ENCODE measurements at places on chromosomes 5 and 9. TPM values are rescaled to one million over a fixed set of nuclear protein-coding genes. Genes with fewer than 3 reads are reported as not detected.

The CDH9 gene
- total RNA-seq: not detected

The IFNA2 gene
- total RNA-seq: not detected

The CCDC183 gene
- total RNA-seq: 0.32 TPM

The TMEM215 gene
- not detected for total RNA-seq

DNA sequence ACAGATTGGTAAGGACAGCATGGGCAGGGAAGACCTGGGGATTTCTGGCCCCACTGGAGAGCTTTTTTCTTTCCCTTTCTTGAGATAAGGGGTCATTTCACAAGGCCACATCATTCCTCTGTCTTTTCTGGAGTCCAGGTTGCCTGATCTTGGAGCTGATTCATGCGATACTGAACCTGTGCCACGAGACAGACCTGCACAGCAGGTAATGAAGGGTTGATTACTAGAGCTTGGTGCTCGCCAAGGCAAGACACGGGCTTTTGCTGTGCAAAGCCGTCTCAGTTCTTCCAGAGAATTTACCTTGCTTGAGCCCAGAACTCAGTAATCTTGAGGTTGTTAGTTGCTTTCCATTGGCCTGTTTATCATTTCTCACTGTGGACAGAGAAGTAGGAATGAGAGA is 39.2 kb downstream of the NUP188 start:
- no peak for DNase-seq

DNA sequence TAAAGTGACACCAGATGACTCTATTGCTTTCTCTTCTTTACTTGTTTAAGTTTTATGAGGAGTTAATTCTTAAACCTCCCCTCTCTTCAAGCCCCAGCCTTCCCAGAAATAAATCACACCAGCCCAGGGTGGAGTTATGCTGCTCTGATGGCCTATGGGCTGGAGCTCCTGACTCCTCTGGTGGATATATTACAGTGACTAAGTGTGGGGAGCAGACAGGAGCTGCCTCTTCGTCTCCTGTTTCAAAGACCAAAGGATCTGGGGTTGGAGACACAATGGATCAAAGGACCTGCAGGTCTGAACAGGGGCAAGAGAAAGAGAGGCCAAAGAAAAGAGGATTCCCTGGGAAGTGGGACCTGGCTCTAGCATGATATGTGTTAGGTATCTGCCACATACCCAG is 312.0 kb upstream of the MSX2 start:
- no peak for DNase-seq

- DNase-seq: peak; percentile 96
Measured at GRCh38 chr5:132259069-132259851, 1.8 kb downstream of the PDLIM4 start.

The CCDC192 gene
- not detected for total RNA-seq

- DNase-seq: peak; percentile 54
Measured at GRCh38 chr9:117706421-117707116, 2.4 kb downstream of the TLR4 start.

The SPATA6L gene
- 0.64 TPM for total RNA-seq

DNA sequence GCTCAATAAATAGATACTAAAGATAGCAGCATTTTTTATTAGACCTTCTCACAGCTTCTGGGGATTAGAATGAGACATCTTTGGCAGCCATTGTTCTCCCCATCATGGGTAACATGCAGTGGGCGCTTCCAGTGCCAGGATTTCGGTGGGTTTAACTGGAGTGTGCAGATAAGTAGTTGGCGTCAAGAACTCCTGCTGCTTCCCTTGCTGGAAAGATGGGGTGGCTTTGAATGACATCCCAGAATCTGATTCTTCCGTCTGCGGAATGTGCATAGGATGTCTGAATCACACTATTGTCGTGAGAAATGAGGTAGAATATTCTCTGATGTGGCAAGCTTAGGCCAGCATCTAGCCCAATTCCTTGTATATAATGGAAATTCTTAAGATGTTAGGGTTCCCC is 7.3 kb downstream of the SFXN1 start:
- no peak for DNase-seq

The TBC1D2 gene
- 56.4 TPM for total RNA-seq

The RPS14 gene
- total RNA-seq: 3,299 TPM

DNA sequence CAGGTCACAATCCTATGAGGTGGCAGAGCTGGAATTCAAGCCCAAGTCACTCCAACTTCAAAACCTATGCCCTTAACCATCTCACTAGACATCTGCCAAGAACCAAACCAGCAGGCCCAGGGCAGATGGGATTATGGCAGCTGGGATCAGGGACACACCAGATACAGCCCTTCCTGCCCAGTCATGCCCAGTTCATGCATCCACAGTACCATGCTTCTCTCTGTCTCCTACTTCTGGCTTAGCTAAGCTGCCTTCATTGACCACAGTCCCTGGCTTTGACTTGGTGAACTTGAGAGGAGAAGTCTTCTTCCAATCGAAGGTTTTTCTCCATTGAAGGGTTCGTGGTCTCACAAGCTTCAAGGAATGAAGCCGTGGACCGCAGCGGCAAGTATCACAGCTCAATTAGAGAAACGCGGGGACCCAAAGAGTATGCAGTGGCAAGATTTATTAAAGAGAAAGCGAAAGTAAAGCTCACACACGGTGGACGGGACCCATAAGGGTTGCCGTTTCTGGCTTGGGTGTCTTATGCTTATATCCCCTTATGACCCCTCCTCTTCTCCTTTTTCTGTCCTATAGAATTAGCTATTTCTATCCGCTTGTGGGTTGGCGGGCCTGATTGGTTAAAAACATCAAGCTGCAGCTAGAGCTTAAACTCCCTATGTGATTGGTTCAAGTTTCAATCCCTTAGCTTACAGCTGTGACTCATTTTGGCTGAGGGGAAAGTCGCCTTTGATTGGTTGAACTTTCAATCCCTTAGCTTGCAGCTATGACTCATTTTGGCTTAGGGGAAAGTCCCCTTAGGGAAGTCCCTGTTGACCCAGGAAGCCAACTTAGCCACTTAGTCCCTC is 101.2 kb downstream of the TRIM36 start:
- peak; percentile 21 for DNase-seq

DNA sequence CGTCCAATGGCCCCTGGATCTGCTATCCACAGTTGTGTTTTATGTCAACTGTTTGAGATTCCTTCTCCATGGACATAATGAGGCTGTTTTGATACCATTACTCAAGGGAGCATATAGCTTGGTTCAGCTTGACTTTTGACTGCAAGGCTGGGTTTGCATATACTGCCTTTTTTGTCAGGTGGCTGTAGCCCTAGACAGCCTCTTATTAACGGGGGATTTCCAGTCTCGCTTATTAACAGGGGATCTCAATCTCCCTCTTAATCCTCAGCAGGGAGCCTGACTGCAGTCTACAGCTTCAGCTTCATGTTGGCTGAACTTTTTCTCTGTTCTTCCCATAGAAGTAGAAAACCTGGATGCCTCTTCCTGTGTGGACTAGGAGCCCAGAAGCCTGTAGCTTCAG is 73.7 kb upstream of the TNC start:
- no peak for DNase-seq

The FIBCD1 gene
- 4.3 TPM for total RNA-seq
